NCI-H1417 (cell line): ENCODE measurements at places on chromosomes 1 and 21.
A peak's percentile ranks its signal among the peaks of the same experiment; 100 is the strongest.

DNA sequence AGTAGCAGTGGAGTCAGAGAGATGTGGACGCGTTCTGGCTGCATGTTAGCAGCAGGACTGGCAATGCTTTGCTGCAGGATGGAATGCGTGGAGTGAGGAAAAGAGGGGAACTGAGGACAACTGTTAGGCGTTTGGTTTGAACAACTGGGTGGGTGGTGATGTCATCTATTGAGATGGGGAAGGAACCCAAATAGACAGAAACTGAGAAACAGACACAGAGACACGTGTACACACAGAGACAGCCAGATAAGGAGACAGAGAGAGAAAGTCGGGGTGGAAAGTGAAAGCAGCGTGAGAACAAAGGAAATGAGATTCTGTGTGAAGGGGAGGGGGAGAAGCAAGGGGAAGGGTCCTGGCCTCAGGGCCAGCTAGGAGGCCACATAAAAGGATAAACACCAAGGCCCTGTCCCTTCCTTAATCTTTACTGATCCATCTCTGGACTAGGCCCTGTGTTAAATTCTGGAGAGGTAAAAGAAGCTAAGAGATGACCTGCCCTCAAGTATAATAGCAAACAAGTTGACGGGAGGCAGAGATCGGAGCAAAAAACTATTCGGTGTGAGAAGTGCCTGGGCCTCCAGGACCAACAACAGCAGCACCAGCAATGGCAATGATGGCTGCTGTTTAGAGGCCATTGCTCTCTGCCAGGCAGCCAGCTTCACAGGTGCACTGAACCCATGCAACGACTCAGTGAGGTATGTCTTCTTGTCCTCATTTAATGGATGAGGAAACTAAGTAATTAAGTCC lies 31.6 kb downstream of the VWA5B1 start:
- DNase-seq, result no peak

- DNase-seq, result no peak
These were observed 12.5 kb downstream of the MDM4 start for GRCh38 chr1:204528677-204529076.

- no peak for DNase-seq
These were observed 44.6 kb downstream of the MIGA1 start for GRCh38 chr1:77824079-77824478.

GRCh38 chr1:34113362-34113761 lies 51.7 kb downstream of the CSMD2 start:
- DNase-seq, result peak; percentile 2

DNA sequence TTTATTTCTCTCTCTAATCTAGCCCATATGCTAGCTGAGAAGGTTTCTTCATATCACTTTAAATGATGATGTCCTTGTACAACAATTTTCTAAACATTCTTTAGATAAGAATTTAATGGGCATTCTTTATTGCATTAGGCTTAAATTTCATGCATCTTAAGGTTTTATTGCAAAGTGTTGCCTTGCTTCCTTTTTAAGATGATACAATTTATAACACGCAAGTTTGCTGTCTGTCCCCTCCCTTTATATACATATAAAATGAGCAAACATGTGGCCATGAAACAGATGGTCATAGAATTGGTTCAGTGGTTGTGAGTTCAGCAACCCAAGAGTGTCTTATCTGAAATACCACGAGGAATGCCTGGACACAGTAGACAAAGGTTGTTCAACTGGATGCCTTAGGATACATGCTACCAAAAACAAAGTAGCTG lies 12.1 kb downstream of the NBPF3 start:
- no peak for DNase-seq

DNA sequence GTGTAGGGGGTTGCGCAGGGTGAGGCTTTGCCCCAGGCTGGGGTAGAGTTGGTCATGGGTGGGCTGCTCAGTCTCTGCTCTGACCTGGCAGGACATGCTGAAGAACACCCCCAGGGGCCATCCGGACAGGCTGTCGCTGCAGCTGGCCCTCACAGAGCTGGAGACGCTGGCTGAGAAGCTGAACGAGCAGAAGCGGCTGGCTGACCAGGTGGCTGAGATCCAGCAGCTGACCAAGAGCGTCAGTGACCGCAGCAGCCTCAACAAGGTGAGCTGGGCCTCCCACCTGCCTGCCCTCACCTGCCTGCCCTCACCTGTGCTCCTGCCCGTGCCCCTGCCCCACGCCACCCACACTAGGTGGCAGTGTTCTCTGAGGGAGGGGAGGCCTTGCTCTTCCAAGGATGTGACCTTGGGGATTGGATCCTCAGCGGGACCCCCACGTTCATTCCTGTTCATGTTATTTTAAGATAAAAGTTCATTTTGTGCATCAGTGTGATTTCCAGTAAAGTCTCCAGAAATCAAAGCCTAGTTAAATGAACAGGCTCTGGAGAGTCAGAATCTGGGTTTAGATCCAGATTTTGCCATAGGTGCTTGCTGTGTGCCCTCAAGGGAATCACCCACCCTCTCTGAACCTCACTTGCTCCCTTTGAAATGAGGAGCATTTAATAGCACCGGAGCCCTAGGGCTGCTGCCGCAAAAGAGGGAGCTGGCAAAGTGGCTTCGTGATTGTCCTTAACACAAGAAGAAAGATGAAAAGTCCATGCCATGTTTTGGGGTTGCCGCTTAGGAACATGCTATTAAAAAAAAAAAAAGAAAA lies 87.9 kb downstream of the ARHGEF10L start:
- DNase-seq, result no peak

- DNase-seq, result no peak
These were observed 45.4 kb upstream of the USP1 start for GRCh38 chr1:62391369-62391971.

DNA sequence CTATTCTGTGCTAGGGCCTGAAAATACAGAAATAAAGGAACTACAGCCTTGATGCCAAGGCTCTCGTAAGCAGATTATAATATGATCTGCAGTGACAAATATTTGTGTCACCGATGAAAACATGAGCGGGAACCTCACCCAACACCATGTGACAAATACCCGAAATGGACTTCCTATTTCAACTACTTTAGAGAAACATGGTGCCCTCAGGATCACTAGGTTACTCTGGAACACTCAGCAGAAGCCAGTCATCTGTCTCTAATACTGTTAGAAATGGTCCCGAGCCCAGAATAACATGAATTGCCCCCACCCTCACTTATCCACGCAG lies 463 bp upstream of the VAMP3 start:
- no peak for DNase-seq

DNA sequence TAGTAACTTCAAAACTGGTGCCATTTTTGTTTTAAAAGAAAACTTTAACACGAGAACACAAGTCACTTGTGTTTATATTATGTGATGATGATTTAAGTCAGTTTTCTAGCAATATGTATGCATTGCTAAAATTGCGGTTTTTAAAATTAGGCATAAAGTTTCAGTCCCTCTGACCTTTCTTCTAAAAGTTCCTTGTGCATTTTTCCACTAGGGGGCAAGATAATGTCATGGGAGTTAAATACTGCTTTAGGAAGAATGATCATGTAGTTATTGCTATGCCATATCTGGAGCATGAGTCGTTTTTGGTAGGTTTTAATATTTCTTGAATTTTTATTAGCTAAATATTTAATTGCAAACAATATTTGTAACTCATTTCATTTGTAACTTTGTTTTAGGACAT lies 10.7 kb downstream of the CDC7 start:
- DNase-seq, result peak; percentile 65

GRCh38 chr1:245822996-245823395 lies 668.2 kb downstream of the KIF26B start:
- DNase-seq, result no peak

DNA sequence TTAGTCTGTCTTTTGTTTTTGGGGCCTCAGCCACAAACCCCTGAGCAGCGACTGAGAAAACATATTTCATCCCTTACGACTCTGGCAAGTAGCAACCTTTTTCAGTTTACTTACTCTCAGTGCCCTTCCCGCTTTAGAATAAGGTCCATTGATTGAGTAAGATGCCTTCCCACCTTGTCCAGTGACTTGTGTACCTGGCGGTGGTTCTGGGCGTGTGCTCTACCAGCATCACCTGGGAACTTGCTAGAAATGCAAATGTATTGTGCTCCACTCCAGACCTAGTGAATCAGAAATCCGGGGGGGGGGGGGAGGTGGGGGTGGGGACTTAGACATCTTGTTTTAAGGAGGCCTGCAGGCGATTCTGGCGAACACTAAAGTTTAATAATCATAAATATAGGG lies 72.1 kb downstream of the S1PR1 start:
- DNase-seq, result peak; percentile 67

DNA sequence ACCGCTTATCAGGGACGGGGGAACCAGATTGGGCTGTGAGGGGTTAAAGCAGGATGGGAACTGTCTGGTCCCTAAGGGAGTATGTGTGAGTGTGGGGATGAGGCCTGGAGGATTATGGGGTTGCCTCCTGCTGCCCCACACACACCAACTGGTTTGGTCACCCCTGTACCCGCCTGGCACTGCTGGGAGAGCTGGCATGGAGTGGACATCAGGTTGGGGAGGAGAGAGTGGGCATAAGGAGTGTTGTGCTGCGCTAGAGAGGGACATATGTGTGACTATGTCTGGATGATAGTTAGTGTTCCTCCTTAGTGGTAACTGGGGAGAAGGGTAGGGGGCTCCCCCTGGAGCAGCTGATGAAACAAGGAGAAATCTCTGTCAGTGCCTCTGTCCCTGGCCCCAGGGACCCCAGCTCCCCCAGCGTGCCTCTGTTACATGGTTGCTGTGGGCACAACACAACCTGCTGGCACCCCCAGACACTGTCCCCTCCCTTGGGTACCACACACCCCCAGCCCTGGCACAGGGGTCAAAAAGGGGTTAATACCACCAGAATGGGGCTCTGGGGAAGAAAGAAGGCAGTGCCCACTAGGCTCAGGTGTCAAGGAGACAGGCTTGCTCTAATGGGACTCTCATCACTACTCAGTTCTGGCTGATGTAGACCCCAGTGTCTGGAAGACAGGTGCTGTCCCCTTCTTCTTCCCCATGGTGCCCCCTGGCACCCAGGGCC lies 1.9 kb downstream of the ZBTB7B start:
- peak; percentile 56 for DNase-seq

DNA sequence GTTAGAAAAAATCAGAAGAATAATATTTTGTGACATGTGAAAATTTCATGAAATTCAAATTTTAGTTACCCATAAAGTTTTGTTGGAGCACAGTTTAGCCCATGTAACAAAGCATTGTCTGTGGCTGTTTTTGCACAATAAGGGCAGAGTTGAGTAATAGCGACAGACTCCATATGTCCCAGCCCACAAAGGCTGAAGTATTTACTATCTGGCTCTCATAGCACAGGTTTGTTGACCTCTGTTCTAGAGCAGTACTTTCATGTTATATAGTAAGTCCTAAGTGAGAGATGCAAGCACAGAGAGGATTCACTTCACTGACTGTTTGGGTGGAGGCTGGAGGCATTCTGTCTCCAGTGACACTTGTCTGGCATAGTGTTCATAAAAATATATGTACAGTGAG lies 6.8 kb downstream of the LAMC1 start:
- DNase-seq, result no peak

DNA sequence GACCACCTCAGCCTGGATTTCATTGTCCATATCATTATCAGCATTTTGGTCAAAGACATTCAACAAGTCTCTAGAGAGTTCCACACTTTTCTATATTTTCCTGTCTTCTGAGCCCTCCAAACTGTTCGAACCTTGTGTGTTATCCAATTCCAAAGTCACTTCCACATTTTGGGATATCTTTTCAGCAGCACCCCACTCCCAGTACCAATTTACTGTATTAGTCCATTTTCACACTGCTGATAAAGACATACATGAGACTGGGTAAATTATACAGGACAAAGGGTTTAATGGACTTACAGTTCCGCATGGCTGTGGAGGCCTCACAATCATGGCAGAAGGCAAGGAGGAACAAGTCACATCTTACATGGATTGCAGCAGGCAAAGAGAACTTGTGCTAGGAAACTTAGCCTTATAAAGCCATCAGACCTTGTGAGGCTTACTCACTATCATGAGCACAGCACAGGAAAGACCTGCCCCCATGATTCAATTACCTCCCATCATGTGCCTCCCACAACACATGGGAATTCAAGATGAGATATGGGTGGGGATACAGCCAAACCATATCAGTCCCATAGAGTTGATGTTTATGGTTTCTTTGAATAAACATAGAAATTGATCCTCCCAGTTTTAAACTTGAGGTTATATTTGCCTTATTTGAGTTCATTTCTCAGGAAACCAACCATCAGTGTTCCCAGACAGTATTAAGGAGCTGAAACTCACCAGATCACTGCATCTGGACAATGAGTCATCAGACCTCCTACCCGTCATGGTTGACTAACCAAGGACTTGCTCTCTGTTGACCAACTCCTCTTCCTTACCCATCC lies 322.7 kb upstream of the DUSP10 start:
- DNase-seq, result no peak

DNA sequence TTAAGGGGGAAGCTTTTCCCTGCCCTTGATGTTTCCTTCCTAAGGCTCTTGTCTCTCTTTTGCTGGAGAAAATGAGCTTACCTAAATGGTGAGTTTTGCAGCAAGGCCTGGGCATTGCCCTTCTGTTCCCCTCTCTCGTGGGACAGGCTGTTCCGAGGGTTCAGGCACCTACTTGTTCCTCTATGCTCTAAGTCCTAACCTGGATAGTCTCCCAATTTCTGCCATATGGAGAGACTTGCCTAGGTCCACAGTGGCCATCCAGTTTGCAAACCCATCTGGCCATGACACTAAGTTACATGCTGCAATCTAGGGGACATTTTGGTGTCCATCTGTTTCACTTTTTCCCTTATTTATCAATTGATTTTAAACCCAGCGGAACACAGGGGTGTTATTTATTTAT lies 192.0 kb upstream of the KIAA0040 start:
- no peak for DNase-seq

DNA sequence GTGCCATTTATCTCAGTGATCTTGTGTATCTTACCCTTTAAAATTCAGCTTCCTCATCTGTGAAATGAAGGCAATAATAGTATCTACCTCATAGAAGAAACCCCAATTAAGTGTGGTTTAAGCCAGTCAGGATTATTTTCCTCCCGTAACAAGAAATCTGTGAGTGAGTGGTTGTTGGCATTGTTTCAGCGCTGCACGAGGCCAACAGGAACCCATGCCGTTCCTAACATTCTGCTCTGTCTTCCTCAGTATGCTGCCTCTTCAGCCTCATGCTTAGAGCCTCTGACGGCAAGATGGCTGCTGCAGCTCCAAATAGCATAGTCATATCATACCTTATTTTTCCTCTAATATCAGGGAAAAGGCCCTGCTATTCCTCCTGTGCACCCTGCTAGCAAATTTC lies 289.7 kb downstream of the TM2D1 start:
- no peak for DNase-seq

DNA sequence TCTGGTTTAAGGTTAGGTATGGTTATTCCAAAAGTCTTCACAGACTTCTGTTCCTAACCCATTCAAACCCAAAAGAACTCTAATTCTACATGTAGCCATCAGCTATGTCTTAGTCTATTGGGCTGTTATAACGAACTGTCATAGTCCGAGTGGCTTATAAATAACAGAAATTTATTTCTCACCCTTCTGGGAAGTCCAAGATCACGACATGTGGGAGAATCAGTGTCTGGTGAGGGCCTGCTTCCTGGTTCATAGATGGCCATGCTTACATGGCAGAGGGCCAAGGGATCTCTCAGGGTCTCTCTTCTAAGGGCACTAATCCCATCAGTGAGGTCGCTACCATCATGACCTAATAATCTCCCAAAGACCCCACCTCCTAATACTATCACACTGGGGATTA lies 103.0 kb upstream of the PPP2R5A start:
- no peak for DNase-seq
